ENCODE measurements at places on chromosomes 13 and 19. TPM values are rescaled to one million over a fixed set of nuclear protein-coding genes. Genes with fewer than 3 reads are reported as not detected.

DNA sequence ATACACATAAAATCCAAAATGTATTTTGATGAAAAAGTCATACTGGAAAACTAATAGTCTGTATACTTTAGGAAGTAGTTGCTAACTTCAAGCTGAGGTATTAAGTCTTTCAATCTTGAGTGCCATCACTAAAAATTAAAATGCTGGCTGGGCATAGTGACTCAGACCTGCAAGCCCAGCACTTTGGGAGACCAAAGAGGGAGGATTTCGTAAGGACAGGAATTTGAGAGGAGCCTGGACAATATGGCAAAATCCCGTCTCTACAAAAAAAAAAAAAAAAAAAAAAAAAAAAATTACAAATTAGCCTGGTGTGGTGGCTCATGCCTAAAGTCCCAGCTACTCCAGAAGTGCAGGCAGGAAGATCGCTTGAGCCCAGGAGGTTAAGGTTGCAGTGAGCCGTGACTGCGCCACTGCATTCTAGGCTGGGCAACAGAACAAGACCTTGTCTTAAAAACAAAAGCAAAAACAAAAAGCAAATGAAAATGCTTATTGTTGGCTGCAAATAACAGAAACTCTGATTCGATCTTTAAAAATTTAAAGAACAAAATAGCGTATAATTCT lies 1994.2 kb upstream of the PCDH20 start:
- H3K27me3 ChIP-seq = no peaks in the 10 kb centered on the region
- no peak overlapping the region for H3K4me3 ChIP-seq

DNA sequence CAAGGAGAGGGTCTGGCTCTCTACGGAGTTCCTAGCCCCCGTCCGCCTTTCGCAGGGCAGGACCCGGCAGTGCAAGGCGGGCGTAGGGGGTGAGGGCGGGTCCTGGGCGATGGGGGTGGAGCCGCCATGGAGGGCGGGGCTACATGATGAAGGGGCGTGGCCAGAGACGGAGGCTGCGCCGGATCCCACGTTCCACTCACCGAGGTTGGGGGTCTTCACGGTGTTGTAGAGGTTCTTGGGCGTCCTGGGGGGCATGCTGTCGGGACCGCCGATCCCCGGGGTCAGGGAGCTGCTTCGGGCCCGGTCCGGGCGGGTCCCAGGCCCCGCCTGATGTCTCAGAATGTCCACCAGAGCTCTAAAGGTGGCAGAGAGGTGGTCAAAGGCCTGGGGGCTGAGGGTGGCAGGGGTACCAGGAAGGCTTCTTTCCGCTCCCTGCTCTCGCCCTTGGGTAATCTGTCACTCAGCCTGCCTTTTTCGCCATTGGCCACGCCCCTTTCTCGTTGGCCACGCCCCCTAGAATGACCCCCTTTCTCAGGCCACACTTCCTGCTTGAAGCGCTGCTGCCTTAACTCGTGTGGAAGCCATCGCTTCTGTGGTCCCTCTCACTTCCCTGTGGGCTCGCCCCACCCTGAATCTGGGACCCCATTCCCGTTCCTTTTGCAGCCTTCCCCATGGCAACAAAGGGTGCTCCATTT lies 2.5 kb downstream of the SHISA7 start:
- DNase-seq = no peak
- peaks cover 37% of the 10 kb centered on the region for H3K27me3 ChIP-seq
- no peak overlapping the region for H3K27ac ChIP-seq

- no peak overlapping the region for H3K4me3 ChIP-seq
- no peaks in the 10 kb centered on the region for H3K4me1 ChIP-seq
- H3K27ac ChIP-seq = no peak overlapping the region
- H3K36me3 ChIP-seq = no peaks in the 10 kb centered on the region
- DNase-seq = no peak
Measured at GRCh38 chr13:54165581-54166215, 1137.1 kb downstream of the OLFM4 start.

DNA sequence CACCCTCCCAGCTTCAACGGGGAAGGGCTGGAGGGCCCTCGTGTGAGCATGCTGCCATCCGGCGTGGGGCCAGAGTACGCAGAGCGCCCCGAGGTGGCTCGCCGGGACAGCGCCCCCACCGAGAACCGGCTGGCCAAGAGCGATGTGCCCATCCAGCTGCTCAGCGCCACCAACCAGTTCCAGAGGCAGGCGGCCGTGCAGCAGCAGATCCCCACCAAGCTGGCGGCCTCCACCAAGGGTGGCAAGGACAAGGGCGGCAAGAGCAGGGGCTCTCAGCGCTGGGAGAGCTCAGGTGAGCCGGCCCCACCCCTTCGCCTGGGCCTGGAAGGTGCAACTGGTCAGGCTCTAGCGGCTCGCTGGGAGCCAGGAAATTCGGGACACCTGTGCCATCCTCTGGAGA lies 20.0 kb downstream of the PEX11G start:
- H3K4me1 ChIP-seq = no peaks in the 10 kb centered on the region
- no peaks in the 10 kb centered on the region for H3K27me3 ChIP-seq
- no peak overlapping the region for H3K27ac ChIP-seq
- DNase-seq = no peak

- no peak overlapping the region for H3K4me3 ChIP-seq
- DNase-seq = no peak
- no peak overlapping the region for H3K27ac ChIP-seq
- no peaks in the 10 kb centered on the region for H3K36me3 ChIP-seq
- no peaks in the 10 kb centered on the region for H3K27me3 ChIP-seq
Measured at GRCh38 chr13:60623151-60623550, 226.1 kb downstream of the TDRD3 start.

GRCh38 chr19:38538793-38539528 lies 78.8 kb downstream of the MAP4K1 start:
- no peaks in the 10 kb centered on the region for H3K27me3 ChIP-seq
- no peak overlapping the region for H3K4me3 ChIP-seq
- H3K36me3 ChIP-seq = no peaks in the 10 kb centered on the region

DNA sequence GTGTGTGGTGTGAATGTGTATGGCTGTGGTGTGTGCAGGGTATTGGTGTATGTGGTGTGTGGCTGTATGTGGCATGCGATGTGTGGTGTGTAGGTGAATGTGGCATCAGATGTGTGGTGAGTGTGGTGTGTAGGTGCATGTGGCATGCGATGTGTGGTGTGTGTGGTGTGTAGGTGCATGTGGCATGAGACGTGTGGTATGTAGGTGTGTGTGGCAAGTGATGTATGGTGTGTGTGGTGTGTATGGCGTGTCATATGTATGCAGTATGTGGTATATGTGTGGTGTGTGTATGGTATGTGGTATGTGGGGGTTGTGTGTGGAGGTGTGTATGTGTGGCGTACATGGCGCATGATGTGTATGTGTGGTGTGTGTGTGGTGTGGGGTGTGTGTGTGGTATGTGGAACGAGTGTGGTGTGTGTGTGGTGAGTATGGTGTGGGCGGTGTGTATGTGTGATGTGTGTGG lies 63.4 kb downstream of the PEPD start:
- no peak overlapping the region for H3K4me3 ChIP-seq
- H3K36me3 ChIP-seq = peaks cover 13% of the 10 kb centered on the region
- no peak for DNase-seq
- no peaks in the 10 kb centered on the region for H3K4me1 ChIP-seq
- no peaks in the 10 kb centered on the region for H3K27me3 ChIP-seq

DNA sequence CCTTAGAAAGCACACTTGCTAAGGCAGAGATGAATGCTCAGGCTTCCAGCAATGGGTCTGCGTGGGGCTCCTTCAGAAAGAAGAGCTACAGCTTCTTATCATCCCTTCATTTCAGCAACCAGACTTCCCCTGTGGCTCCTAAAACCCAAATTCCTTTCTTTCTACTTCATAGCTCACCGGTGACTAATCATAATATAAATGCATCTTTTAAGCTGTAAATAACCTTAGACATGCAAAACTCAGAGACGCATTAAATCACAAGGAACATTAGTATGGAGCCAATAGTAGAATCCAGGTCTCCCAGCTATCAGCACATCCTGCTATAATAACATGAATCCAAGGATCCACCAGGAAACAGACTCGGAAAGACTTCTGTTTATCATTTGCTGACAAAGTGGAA lies 375.6 kb downstream of the COG6 start:
- no peaks in the 10 kb centered on the region for H3K4me1 ChIP-seq
- no peak overlapping the region for H3K4me3 ChIP-seq
- peak; percentile 16 for DNase-seq
- no peak overlapping the region for H3K27ac ChIP-seq
- no peaks in the 10 kb centered on the region for H3K27me3 ChIP-seq

- no peaks in the 10 kb centered on the region for H3K36me3 ChIP-seq
- no peaks in the 10 kb centered on the region for H3K4me1 ChIP-seq
- DNase-seq = no peak
- no peak overlapping the region for H3K4me3 ChIP-seq
Measured at GRCh38 chr13:39105110-39105509, 66.9 kb downstream of the NHLRC3 start.

DNA sequence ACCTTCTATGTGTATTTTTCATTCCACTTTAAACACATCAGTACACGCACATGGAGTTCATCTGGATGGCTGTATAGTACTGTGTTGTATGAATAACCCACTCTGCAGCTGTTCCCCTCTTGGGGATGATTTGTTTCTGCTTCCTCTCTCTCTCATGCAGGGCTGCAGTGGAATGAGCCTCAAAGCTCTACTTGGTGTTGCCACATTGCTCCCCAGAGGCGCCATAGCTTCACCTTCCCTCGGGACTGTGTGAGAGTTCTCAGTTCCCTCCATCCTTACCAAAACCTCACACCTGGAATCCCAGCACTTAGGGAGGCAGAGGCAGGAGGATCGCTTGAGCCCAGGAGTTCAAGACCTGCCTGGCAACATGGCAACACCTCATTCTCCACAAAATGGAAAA lies 28.4 kb upstream of the GPR183 start:
- no peaks in the 10 kb centered on the region for H3K27me3 ChIP-seq
- H3K36me3 ChIP-seq = no peaks in the 10 kb centered on the region
- no peaks in the 10 kb centered on the region for H3K4me1 ChIP-seq
- H3K27ac ChIP-seq = no peak overlapping the region
- no peak overlapping the region for H3K4me3 ChIP-seq

DNA sequence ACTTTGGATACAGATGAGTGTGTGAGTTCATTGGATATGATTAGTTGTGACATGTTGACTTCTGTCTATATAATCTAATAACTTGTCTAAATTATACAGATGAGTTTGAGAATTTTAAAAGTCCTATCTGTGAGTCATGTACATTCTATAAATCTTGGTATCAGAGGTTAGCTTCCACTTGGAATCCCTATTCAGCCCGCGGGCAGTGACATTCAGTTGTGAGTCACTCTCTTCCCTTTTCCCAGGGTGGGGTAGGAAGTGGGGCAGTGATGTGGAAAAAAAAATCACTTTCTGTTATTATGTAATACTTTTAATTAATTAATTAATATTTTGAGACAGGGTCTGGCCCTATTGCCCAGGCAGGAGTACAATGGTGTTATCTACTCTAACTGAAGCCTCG lies 33.0 kb upstream of the ZNF808 start:
- DNase-seq = no peak
- H3K27ac ChIP-seq = no peak overlapping the region
- no peaks in the 10 kb centered on the region for H3K27me3 ChIP-seq
- no peaks in the 10 kb centered on the region for H3K4me1 ChIP-seq

The NKPD1 gene
- 0.09 TPM for total RNA-seq

The SULT2A1 gene
- total RNA-seq = not detected

The CLC gene
- not detected for total RNA-seq

The TMEM38A gene
- total RNA-seq = 5.8 TPM
